SJCRH30 (cell line): ENCODE measurements at places on chromosomes 16 and 17. TPM values are rescaled to one million over a fixed set of nuclear protein-coding genes. Genes with fewer than 3 reads are reported as not detected.

Gene RNF43
- not detected in 2 replicates for total RNA-seq

Gene HBQ1
- not detected in 2 replicates for total RNA-seq

Gene GLIS2
- 1.6 and 1.9 TPM in 2 replicates for total RNA-seq

Gene GNGT2
- 2.8 and 5.3 TPM in 2 replicates for total RNA-seq

Gene WFIKKN1
- 0.04 and 0.05 TPM in 2 replicates for total RNA-seq

Gene MMP2
- 142 and 145 TPM in 2 replicates for total RNA-seq

Gene CCDC102A
- 9.7 and 11.1 TPM in 2 replicates for total RNA-seq

Gene PDXDC1
- 37.5 and 48.7 TPM in 2 replicates for total RNA-seq

Gene DNASE1L2
- total RNA-seq, result 0.96 and 1.7 TPM in 2 replicates

GRCh38 chr16:71439523-71439922 is 2.3 kb downstream of the TLE7 start:
- DNase-seq, result no peak

DNA sequence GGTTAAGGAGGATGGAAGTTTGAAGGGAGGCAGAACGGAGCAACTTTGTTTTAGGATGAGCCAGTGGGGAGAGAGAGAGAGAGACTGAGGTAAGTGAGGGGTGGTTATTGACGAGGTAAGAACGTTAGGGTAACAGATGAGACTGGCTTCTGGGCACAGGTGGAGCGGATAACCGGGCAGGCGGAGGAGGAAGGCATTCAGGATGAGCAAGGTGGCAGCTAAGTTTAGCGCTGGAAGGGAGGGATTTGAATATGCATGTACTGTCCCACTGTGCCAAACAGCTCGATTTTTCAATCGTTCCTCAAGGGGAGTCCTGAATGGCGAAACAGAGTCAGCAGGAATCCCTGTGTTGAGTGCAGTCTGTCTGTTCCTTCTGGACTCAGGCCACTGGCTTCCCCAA is 35.8 kb downstream of the CACNG3 start:
- DNase-seq, result no peak

GRCh38 chr17:68196394-68197090 is 51.3 kb upstream of the AMZ2 start:
- DNase-seq, result no peak

- no peak for DNase-seq
These were observed 1.3 kb downstream of the TOM1L2 start for GRCh38 chr17:17970699-17971430.

DNA sequence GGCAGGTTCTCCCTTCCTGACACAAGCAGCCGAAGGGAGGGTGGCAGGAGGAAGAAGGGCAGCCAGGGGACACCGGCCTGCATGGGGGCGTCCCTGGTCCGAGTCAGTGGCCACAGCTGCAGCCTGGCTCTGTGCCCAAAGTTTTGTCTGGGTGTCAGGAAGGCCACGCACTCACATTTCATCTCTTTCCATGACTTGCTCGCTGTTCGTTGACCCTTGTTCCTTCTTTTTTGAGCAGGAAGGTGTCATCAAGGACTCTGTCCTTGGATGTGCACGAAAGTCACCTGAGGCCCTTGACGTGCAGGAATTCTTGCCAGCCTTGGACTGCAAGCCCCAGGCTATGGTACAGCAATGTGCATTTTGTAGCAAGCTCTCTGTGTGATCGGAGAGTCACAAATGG is 93.3 kb downstream of the TNFRSF13B start:
- DNase-seq, result peak; percentile 15

DNA sequence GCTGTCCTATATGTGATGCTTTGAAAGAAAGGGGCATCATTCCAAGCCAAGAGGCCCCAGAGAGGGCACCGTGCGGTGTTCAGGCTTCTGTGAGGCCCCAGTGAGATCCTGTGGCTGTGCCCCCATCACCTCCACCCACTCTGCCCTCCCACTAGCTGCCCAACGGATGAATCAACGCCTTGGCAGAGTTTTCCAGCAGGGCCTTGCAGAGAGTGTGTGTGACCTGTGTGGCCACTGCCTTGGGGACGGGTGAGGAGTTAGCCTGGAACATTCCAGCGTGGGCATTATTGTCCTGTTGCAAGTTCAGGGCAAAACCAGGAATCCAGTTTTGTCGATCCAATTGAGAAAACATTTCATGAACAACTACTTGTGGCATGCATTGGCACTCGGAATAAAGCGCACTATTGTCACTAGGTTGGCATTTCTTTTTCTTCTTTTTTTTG is 53.7 kb downstream of the SF3B3 start:
- no peak for DNase-seq

- DNase-seq, result no peak
These were observed 54.4 kb downstream of the SIAH1 start for GRCh38 chr16:48330841-48331192.

DNA sequence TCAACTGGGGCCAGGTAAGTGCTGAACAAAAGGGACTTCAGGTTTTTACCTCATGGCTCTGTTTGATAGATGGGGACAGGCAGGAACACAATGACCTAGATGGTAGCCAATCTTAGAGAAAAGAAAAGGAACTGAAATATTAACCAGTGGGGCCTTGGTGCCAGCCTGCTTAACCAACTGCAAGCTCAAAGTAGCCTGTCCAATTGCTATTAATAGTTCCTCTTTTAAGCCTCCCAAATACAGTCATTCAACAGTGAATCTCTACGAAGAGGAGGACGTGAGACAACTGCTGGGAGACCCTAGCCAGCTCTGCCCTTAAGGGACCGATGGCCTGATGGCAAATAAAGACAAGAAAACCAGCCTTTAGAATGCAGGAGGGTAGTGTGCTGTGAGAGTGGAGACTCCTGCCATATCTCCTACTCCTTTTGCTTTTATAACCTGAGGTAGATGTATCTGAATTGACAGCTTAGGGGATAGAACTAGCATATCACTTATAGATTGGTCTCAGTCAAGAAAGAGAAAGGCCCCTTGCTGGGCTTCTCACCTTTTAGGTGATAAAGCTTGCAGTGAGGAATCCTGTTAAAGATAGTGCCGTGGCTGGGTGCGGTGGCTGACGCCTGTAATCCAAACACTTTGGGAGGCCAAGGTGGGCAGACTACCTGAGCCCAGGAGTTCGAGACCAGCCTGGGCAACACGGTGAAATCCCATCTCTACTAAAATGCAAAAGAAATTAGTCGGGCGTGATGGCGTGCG is 28.3 kb downstream of the ARSG start:
- no peak for DNase-seq

GRCh38 chr16:84027625-84028024 is 15.0 kb downstream of the SLC38A8 start:
- no peak for DNase-seq

GRCh38 chr16:67393111-67393787 is at the start of gene TPPP3:
TSS of gene TPPP3 (minus strand) at chr16:67393498. CDS start at chr16:67391111, 2,387 bp downstream.
- peak; percentile 97 for DNase-seq

DNA sequence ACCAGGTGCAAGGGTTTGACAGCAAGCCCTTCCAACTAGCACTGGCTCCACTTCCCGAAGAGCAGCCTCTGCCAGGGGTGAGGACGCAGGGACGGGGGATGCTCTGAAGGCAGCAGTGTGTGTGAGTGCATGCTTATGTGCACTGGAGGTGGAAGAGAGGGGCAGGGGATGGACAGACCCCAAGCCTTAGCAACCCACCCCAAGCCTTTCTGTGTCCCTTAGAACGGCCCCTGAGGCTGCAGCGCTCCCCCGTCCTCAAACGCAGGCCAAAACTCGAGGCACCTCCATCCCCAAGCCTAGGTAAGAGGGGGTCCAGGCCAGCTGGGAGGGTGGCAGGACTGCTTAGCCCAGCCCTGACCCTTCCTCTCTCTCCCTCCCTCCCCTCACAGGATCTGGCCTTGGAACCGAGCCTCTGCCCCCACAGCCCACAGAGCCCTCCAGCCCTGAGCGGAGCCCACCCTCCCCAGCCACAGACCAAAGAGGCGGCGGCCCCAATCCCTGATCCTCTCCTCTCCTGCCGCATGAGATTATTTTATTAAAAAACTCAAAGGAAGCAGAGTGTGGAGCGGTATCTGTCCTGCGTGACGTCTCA is 2.9 kb downstream of the ACD start:
- DNase-seq, result no peak

GRCh38 chr16:86673090-86673955 is 95.0 kb downstream of the FOXL1 start:
- DNase-seq, result no peak

GRCh38 chr17:45813048-45813725 is 29.1 kb downstream of the CRHR1 start:
- no peak for DNase-seq

DNA sequence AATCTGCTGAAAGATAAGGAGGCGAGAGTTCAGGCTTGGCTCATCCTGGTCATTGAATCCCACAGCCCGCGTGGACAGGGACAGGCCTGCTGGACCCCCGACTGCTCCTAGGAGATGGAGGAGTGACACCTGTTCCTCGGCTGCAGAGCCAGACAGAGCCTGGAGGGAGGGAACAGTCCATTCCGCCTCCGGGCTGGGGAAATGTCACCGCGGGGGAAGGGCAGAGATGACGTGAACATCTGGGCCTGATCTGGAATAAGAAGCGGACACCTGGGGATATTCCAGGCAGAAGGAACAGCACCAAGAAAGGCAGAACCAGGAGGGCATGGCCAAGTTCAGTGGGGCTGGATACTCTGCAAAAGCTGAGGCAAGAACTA is 1.5 kb downstream of the ZNF747 start:
- DNase-seq, result no peak

GRCh38 chr17:82816358-82816757 is 23.5 kb downstream of the ZNF750 start:
- no peak for DNase-seq

DNA sequence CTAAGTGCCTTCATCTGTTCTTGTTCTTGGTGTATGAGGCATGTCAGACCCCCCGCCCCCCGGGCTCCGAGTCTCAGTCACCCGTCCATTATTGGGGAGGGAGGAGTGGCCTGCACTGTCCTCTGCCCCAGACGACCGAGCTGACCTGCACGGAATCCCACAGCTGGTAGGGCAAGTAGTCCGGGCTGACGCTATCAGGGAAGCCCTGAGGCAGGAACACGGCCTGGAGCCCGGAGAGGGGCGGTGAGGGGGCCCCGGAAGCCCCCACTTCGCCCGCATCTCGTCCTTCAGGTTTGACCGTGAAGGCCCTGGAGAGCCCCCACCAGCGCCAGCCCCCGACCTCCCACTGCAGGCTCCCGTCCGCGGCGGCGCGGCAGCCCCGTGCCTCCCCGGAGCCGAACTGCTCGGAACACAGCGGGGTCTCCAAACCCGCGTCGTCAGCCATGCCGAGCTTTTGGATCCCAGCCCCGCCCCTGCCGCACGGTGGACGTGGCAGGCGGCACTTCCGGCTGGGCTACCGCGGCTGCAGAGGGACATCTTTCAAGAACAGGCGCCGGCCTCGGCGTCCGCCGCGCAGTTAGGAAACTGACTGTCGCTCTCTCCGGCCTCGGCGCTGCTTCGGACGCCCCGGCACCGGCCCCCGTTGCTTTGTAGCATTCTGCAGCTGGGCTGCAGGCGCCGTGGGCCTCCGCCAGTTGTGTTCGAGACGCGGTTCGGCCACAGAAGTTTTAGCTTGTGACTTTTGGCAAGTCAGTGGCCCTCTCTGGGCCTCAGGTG is at the start of gene RUSF1:
Gene RUSF1 (minus strand): TSS at position 463 of the 777 bp plus-strand sequence. CDS start 18 bp downstream, at position 445.
- DNase-seq, result peak; percentile 90

- no peak for DNase-seq
These were observed 841 bp downstream of the C16orf89 start for GRCh38 chr16:5064915-5065314.

GRCh38 chr17:64718058-64718457 is 56.0 kb upstream of the SMURF2 start:
- no peak for DNase-seq

GRCh38 chr16:72424757-72425156 is 252.8 kb upstream of the PMFBP1 start:
- DNase-seq, result no peak

- no peak for DNase-seq
These were observed 17.9 kb downstream of the SLC39A11 start for GRCh38 chr17:73074566-73074965.

GRCh38 chr17:79844869-79845600 is 5.8 kb upstream of the CBX4 start:
- peak; percentile 77 for DNase-seq

DNA sequence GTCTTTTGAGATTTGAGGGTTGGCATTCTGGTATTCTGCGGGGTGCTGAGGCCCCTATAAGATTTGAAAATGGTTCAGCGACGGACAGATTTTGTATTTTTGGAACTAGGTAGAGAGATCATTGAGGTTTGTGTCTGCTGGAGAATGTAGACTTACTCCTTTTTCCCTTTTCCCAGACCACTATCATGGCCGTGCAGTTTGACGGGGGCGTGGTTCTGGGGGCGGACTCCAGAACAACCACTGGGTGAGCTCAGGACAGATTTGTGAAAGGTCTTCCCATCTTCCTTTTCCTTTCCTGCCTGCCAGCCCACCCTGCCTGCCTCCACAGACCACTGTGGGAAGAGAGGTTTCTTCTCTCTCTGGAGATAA is 572 bp downstream of the PSMB6 start:
- peak; percentile 53 for DNase-seq

- DNase-seq, result no peak
These were observed 83.3 kb downstream of the TBC1D16 start for GRCh38 chr17:79952265-79952877.

DNA sequence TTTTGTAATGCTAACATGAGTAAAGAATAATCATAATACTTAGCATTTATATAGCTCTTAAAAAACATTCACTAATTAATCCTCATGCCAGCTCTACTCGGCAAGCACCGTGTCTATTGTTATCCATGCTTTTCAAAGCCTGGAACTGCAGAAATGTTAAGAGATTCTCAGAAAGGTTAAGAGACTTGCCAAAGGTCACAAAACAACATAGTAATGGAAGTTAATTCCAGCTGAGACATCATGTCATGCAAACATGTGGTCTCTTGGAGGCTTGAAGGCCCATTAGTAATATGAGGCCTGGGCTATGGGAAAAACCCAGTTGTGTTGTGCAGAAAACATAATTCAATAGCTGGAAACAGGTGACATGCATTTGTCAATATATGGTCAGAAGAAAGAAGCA is 389.9 kb upstream of the GOT2 start:
- no peak for DNase-seq

DNA sequence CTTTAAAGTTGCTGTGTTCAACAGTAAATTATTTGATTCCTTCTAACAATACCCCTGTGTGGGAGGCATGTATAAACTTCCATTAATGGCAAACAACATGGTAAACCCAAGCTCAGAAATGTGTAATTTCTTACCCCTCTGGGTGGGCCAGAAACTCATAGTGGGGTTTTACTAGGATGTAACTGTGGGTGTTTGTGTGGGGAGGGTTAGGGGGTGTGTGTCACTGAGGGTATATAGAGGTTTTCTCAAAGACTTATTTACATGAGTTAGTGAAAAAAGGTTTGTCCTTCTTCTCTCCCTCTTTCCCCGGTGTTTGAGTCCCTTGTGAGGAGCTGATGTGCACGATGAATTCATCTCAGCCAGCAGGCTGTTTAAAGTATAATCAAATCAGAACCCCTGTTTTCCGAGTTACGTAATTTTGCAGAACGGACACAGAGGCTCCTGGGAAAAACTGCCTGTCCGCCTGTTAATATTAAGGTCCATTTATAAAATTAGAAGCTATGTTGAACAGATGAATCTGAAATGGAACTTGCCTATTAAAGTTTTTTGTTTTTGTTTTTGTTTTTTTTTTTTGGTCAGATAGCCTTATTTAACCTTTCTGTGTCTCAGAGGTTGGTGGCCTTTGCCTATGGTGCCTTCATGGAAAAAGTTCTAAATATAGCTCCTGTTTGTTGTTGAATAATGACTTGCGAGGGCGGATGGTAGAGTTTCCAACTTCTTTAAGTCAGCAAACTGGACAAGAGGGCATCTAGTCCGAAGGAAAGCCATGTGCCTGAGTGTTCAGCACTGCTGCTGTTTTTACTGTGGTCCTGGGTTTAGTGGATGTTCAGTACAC is 73.3 kb downstream of the MSI2 start:
- peak; percentile 5 for DNase-seq
